ENCODE measurements at places on chromosomes 3 and 15. TPM values are rescaled to one million over a fixed set of nuclear protein-coding genes. Genes with fewer than 3 reads are reported as not detected.
A peak's percentile ranks its signal among the peaks of the same experiment; 100 is the strongest.

DNA sequence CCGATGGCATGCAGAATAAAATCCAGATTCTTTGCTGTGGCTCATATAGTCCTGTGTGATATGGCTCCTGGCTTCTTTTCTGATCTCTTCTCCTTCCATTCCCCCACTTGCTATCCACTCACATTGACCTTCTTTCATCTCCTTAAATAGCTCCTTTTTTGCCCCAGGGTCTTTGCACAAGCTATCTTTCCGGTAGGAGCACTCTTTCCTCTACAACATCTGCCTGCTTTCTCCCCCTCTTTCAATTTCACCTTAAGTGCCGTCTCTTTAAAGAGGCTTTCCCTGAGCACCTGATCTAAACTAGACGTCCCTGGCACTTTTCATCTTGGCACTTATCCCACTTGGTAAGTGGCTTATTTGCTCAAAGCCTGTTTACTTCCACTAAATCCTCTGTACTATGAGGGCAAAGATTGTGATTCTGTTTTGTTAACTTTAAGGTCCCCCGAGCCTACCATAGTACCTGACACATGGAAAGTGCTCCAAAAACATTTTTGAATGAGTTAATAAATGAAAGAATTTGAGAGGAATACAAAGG is 323.3 kb upstream of the TLE3 start:
- DNase-seq: no peak

DNA sequence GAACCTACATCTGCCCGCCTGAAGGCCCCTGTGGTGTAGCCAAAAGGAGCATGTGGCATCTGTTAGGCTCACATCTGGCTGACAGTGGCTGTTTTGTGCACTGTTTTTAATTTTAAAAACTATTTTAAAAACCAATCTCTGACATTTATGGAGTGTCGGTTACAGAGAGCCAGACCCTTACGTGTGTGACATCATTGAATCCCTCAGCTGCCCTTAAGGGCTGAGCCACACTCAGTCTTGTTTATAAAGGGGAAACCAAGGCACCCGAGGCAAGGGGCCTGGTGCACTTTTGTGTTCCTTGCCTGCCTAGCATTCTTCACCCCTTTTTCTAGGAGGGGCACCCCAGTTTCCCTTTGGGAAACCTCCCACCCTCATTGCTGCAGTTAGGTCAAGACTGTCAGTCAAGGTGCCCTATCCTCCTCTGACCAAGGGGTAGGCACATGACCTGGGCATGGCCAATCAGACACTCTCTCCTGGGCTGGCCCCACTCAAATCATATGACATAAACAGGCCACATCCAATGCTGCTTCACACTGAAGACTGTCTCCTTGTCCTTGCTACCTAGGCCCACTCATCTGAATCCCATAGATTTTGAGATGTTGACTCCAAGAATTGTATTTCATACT is 105.3 kb downstream of the LSM3 start:
- no peak for DNase-seq

GRCh38 chr3:3240986-3241385 is 61.5 kb upstream of the CRBN start:
- no peak for DNase-seq

DNA sequence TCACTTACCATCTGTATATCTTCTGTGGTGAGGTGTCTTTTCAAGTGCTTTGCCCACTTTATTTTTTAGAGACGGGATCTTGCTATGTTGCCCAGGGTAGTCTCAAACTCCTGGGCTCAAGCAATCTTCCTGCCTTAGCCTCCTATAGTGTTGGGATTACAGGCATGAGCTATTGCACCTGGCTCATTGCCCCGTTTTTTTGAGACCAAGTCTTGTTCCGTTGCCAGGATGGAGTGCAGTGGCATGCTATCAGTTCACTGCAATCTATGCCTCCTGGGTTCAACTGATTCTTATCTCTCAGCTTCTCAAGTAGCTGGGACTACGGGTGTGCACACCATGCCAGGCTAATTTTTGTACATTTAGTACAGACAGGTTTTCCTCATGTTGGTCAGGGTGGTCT is 52.5 kb upstream of the TTBK2 start:
- DNase-seq: no peak

DNA sequence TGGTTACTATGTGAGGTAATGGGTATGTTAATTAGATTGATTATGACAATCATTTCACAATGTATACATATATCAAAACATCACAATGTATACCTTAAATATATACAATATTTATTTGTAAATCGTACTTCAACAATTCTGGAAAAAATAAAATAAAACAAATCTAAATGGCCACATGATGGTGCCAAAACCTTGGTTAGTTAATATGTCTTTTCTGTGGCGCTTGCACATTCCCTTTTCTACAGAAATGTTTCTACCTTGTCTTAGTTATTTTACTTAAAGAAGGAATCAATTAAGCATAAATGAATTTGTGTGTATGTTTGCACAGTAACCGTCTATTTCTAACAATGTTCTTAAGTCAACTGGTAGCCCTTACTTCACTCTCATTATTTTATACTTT is 53.4 kb downstream of the OXSM start:
- DNase-seq: no peak

DNA sequence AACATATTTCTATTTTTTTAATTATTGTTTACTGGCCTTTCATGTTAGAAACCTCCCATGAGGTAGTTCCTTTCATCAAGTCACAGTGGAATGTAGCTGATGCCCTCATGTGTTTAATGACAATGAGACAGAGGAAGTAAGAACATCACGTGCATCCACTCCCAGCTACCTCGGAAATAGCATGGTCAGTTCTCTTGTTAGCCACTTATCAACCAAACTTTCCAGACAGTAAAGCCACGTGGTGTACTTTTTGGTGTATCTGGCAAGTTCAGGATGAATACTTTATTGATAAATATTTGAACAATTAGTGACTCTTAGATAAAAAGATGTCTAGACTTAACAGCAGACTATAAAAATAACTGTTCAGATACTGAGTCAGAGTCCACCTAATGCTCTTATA is 781.7 kb downstream of the MECOM start:
- DNase-seq: no peak

- peak; percentile 91 for DNase-seq
These were observed 4.9 kb downstream of the TLR9 start for GRCh38 chr3:52220380-52221026.

- DNase-seq: no peak
These were observed 378.7 kb downstream of the ZNF385D start for GRCh38 chr3:21372316-21372715.

DNA sequence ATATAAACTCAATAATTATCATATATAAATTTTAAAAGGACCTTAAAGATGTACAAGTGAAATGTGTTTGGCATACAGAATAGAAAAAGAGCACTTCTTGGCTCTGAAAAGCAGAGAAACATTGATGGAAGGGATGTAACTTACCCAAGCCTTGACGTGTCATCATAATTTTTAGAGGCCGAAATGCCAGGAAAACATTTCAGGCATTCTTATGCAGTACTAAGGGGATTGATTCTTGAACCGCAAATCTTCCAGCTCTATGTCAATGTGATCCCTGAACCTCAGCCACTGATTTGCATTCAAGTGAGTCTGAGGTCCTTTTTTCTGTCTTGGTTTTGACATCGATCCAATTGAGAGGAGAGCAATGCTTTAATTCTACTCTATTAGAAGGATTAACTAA is 97.8 kb downstream of the CLDN1 start:
- no peak for DNase-seq

DNA sequence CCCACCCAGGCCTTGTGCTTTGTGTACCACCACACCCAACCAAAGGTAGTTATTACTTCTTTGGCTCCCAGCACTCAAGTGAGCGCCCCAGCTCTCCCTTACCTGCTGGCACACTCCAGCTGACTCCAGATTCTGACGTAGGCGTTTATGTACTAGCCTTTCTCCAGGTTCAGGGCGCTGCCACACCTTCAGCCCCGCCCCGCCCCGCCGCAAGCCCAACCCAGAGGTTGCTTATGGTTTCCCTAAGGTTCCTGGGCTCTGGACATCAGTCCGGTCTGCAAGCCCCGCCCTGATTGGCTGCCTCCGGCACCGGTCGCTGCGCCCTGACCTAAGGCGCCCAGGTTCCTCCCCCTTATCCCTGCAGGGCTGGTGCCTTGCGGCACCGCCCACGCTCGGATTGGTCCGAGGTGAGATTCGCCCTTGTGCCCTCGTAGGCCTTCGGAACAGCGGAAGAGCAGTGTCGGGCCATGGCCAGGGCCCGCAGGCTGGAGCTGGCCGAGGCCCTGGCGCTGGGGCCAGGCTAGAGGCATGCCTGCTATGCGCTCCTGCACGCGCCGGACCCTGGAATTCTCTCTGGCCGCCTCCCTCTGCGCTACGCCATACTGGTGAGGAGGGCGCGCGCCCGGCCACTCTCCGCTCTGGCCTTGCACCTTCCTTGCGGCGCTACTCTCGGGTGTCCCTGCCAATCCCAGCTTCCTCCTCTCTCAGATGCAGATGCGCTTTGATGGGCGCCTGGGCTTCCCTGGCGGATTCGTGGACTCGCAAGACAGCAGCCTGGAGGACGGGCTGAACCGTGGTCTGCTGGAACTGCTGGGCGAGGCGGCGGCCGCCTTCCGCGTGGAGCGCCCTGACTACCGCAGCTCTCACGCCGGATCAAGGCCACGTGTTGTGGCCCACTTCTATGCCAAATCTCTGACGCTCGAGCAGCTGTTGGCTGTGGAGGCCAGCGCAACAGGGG is 19.8 kb upstream of the NUDT16 start:
- peak; percentile 93 for DNase-seq

DNA sequence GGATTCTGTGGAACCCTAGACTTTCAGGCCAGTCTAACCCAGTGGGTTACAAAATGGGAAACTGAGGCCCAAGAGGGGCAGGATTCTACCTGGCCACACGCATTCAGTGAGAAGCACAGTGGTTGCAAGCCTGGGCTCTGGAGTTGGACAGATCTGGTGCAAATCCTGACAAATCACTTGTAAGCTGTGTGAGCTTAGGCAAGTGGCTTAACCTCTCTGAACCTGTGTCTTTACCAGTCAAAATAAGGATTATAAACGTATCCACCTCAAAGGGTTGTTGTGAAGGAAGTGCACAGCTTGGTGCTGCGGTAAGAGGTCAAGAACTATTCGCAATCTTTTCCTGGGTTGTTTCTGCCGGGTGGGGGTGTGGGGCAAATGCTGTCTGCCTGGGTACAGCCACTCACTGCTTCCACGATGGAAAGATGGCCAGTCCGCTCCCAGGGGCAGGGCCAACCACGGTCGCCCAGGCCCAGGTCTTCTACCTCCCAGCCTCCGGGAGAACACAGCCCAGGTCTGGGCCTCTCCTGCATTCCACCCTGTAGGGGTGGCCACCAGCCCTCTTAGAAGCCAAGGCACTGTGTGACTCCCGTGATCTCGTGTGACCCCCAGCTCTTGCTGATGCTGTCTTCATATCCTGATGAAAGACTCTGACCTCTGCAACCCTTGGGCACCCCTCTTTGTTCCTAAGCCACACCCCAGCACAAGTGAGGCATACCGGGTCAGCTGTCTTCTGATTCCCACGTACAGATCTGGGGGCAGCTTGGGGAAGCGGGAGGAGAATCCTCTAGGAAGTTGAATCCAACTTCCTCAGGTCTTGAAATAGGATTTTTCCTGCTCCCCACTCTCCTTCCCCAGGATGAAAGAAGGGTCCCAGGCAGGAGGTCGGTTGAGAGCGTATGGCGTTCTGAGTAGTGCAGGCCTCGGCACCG is 1.5 kb downstream of the CHRNA3 start:
- DNase-seq: no peak

DNA sequence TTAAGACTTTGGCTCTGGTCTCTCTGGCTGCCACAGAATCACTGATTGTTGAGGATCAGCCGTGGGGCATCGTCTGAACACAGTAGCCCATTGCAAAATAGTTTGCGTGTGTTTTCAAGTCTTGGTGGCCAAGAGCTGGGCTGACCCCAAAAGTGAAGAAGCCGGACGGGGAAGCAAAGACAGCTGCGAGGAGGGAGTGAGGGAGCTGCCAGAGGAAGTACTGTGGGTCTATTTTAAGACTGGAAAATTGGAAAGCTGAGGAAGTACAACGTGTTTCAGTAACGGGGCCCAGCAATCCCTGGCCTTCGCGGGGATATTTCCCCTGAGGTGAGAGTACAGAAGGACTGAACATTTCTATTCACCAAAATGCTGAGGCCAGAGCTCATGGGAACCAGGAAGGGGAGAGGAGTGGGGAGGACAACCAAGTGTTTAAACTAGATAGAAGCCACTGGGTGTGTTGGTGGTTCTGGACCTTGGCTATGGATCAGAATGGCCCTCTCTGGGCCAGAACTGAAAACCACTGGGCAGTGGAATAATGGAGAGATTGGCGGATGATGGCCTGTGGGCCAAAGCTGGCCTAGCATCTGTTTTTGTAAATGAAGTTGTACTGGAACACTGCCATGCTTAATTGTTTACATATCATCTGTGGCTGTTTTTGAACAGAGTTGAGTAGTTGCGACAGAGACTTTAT is 34.1 kb upstream of the LIMD1 start:
- peak; percentile 88 for DNase-seq

DNA sequence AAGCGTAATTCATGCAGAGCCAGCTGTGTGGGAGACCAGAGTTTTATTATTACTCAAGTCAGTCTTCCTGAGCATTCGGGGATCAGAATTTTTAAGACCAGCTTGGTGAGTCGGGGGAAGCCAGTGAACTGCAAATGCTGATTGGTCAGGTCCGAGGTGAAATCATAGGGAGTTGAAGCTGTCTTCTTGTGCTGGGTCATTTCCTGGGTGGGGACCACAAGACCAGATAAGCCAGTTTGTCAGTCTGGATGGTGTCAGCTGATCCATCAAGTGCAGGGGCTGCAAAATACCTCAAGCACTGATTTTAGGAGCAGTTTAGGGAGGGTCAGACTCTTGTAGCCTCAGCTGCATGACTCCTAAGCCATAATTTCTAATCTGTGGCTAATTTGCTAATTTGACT is 228.1 kb upstream of the ATP10A start:
- no peak for DNase-seq

DNA sequence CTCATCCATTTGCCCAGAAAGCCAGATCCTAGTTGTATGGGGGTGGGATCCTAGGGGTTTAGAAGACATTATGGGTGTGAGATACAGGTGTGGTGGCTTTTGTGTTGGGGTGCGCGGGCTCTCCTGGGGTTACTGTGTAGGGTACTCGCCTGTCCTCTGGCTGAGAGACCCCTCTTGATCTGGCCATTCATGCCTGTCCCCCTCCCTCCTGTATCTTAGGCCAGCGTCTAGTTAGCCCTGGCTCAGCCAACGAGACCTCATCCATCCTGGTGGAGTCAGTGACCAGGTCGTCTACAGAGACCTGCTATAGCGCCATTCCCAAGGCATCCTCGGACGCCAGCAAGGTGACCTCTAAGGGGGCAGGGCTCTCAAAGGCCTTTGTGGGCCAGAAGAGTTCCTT is 41.4 kb downstream of the DNASE1L3 start:
- no peak for DNase-seq

GRCh38 chr15:41895491-41895890 is 1.6 kb upstream of the SPTBN5 start:
- no peak for DNase-seq

The ST8SIA2 gene
- total RNA-seq: 2.0 TPM

The AADACL2 gene
- not detected for total RNA-seq

The SPINK8 gene
- not detected for total RNA-seq

The PLA2G4D gene
- not detected for total RNA-seq

The PIERCE2 gene
- total RNA-seq: 7.4 TPM

The THUMPD3 gene
- 52.9 TPM for total RNA-seq

The IL16 gene
- 2.7 TPM for total RNA-seq

The GPR62 gene
- total RNA-seq: not detected

The ACSBG1 gene
- 0.38 TPM for total RNA-seq

The GOLGA8J gene
- total RNA-seq: not detected

The CD200R1 gene
- 0.75 TPM for total RNA-seq

Data from Right ventricle myocardium superior (tissue), 1 donor.